ENCODE measurements at places on chromosomes 4 and X.
A peak's percentile ranks its signal among the peaks of the same experiment; 100 is the strongest.

DNA sequence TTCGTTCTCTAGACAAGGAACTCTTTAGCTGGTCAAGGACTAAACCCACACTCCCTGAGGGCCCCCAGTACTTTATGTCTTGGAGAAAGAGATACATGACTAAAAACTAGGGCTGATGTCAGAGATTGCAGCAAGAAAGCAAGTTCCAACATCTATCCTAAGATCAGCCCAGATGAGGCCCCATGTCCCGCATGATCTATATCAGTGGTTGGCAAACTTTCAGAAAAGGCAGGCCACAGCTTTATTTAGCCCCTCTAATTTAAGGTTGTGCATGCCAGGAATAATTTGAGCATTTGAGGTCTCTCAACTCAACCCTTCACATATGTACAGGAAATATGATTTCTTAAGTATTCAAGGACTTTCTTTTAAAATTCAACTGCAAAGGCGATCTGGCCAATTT lies 44.1 kb upstream of the FRMD7 start:
- no peak for DNase-seq

- no peak for DNase-seq
Observed at GRCh38 chr4:8818063-8818881, 53.4 kb downstream of the HMX1 start.

DNA sequence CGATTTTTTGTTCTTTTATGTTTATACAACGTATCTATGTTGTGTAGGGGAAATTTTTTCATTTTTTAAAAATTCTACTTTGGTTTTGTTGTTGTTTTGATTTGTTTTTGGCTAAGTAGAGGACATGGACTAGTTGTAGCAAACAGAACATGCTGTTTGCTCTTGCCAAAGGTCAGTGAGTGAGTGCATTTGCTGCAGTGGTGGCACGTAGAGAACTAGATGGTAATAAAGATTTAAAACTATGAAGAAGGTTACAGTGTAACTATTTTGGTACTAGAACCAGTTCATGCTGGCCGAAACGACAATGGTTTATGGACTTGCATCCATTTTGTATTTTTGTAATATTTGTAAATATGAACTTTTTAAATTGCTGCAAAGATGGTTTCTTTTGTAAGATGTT lies 1.9 kb upstream of the SCML1 start:
- no peak for DNase-seq

- no peak for DNase-seq
Observed at GRCh38 chr4:105808030-105808749, 87.1 kb upstream of the NPNT start.

DNA sequence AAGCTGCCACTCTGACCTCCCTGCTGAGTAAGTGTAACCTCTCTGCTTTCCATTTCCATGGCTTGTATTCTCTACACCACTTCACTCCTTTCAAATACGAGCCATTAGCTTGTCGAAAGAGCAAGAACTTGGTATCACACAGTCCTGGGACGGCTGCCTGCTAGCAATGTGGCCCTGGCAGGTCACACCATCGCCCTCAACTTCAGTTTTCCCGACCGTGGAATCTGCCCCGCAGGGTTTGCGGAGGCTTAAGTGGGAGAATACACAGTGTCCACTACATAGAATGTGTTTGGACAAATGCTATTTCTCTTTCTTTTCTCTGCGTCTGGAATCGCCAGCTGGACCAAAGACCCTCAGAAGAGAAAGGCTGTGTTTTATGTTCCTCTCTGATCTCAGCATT lies 78.6 kb upstream of the STOX2 start:
- no peak for DNase-seq

DNA sequence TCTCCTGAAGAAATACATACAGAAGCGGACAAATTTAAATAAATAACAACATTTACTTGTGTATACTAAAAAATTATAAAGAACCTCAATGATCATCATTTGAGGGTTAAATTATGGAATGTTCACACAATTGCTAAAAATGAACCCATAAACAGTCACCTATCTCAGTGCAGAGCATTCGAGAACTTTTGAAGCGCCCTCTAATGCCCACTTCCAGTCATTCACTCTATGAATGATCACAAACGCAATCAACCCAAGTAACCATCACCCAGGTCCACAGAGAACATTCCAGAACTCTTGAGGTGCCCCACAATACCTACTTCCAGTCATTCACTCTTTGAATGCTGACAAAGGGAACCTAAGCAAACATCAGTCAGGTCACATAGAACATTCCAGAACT lies 103.5 kb upstream of the PLAC1 start:
- no peak for DNase-seq

- DNase-seq = peak; percentile 88
Observed at GRCh38 chrX:112840382-112841113, at the start of gene AMOT. TSS of gene AMOT (minus strand) at chrX:112840831. CDS start at chrX:112823126, 17,705 bp downstream.

- DNase-seq = no peak
Observed at GRCh38 chrX:12741416-12741815, 49.8 kb upstream of the PRPS2 start.

DNA sequence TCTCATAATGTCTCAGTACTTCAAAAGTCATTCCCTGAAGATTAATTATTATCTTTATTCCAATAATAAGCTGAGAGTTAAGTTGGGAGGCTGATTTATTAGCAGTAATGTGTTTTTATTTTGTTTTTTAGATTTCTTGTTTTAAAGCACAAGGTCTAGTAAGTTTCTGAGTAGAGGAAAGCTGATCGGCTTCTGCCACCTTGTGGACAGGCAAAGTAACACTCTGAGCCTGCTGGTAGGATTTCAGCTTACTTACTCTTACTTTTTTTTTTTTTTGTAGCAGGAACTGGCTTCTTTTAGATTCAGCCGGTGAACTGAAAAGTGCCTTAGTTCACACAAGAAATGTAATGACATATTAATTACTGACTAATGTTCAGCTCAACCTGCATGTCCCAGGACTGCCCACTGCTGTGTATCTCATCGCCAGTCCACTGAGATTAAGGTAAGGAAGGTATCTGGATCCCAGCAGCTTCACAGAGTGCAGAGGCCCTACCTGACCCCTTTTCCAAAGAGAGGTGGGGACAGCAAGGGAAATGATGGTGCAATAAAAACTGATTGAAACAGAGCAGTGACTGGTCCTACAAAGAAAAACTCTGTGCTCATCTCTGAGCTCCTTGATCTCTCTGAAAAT lies 126.5 kb downstream of the ADGRA3 start:
- peak; percentile 46 for DNase-seq

DNA sequence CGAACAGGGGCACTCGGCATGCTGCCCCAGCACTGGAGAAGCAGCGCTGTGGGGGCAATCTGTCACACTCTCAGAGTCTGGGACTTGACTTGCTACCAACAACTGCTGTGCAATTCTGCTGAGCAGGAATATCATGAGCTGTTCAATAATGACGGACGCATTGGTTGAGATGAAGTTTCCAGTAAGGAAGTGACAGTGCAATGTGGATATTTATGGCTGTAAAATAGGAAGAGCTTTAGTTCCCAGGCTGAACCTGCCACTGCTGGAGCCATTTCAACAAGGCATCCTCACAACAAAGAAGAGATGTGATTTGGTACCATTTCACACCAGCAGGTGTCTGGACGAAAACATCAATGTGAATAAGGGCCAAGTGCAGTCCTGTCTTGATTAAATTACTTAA lies 24.2 kb downstream of the CHST7 start:
- DNase-seq = no peak

DNA sequence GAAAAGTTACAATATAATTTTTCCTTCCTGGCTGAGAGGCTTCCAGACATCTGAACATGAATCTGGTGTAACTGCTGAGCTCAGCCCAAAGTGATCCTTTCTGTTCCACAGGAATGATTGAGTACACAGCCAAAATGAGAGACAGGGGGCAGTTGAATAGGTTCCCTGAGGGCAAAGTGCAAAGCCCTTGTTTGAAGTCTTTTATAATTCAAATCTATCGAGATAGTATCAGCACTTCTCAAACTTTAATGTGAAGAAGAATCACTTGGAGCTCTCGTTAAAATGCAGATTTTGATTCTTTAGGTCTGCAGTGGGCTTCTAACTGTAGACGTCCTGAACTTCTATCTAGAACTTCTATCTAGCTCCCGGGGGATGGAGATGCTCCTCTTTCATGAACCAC lies 54.4 kb upstream of the BMP2K start:
- no peak for DNase-seq

DNA sequence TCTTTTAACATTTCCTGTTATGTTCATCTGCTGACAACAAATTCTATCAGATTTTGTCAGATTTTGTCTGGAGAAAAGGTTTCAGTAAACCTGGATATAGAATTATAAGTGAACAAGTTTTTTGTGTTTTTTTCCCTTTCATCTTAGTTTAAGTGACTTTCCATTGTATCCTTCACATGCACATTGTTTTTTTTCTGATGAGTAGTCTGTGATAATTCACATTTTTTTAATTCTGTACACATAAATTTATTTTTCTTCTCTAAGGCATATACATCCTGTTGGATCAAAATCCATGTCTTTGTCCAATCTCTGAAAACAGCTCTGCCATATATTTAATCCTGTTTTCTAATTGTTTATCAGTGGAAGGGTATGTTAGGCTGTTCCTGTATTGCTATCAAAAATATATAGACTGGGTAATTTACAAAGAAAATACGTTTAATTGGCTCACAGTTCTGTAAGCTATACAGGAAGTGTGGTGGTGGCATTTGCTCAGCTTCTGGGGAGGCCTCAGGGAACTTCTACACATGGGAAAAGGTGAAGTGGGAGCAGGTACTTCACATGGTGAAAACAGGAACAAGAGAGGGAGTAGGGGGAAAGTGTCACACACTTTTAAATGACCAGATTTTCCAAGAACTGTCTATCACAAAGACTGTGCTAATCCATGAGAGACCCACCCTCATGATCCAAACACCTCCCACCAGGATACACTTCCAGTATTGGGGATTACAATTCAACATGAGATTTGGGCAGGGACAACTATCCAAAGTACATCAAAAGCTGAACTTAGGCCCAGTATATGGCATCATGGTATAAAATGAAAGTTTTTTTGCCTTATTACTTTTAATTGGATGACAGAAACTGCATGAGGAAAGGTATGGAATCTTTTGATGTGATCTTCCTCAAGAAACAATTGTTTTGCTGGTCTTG lies 45.6 kb upstream of the GRID2 start:
- DNase-seq = no peak

GRCh38 chr4:2757426-2757825 lies 1.3 kb upstream of the TNIP2 start:
- DNase-seq = peak; percentile 47

DNA sequence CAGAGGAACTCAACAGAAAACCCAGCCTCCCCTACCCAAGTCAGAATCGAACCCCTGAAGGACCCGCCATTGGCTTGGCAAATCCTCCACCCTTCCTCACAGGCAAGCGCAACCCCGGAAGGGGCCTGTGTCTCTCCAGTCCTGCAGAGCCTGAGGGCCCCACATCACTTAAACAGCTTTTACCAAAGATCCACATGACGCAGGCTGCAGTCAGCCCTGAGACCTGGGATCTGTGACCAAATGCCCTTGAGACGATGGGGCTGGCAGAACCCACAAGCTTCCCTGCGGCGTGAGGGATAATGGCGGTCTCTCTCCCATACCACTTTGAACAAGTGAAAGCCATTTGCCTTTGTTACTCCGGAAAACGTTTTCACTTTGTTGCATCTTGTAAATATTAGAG lies 54.9 kb downstream of the ACOX3 start:
- no peak for DNase-seq

All from aorta (tissue), 5 donors.